ENCODE measurements at places on chromosomes 7 and 10. TPM values are rescaled to one million over a fixed set of nuclear protein-coding genes. Genes with fewer than 3 reads are reported as not detected.
A peak's percentile ranks its signal among the peaks of the same experiment; 100 is the strongest.

Gene CYP3A7
- not detected for total RNA-seq

DNA sequence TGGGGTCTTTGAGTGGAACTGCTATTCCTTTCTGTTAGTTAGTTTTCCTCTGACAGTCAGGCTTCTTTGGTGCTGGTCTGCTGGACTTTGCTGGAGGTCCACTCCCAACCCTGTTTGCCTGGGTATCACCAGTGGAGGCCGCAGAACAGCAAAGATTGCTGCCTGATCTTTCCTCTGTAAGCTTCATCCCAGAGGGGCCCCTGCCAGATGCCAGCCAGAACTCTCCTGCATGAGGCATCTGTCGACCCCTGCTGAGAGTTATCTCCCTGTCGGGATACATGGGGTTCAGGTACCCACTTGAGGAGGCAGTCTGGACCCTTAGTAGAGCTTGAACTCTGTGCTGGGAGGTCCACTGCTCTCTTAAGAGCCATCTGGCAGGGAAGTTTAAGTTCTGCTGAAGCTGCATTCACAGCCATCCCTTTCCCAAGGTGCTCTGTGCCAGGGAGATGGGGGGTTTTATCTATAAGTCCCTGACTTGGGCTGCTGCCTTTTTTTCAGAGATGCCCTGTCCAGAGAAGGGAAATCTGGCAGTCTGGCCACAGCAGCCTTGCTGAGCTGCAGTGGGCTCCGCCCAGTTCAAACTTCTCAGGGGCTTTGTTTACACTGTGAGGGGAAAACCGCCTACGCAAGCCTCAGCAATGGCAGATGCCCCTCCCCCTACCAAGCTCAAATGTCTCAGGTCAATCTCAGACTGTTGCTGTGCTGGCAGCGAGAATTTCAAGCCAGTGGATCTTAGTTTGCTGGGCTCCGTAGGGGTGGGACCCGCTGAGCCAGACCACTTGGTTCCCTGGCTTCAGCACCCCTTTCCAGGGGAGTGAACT lies 89.7 kb upstream of the CDK6 start:
- H3K27me3 ChIP-seq, result no peaks in the 10 kb centered on the region
- H3K36me3 ChIP-seq, result no peaks in the 10 kb centered on the region
- peaks cover 10% of the 10 kb centered on the region for H3K4me1 ChIP-seq
- no peak overlapping the region for H3K4me3 ChIP-seq

GRCh38 chr10:81873932-81874816 lies 820 bp upstream of the NRG3 start:
- no peak overlapping the region for H3K27ac ChIP-seq
- H3K36me3 ChIP-seq, result no peaks in the 10 kb centered on the region
- H3K27me3 ChIP-seq, result peaks cover 22% of the 10 kb centered on the region
- peaks cover 12% of the 10 kb centered on the region for H3K4me1 ChIP-seq
- H3K4me3 ChIP-seq, result peak overlapping the region; percentile 52

DNA sequence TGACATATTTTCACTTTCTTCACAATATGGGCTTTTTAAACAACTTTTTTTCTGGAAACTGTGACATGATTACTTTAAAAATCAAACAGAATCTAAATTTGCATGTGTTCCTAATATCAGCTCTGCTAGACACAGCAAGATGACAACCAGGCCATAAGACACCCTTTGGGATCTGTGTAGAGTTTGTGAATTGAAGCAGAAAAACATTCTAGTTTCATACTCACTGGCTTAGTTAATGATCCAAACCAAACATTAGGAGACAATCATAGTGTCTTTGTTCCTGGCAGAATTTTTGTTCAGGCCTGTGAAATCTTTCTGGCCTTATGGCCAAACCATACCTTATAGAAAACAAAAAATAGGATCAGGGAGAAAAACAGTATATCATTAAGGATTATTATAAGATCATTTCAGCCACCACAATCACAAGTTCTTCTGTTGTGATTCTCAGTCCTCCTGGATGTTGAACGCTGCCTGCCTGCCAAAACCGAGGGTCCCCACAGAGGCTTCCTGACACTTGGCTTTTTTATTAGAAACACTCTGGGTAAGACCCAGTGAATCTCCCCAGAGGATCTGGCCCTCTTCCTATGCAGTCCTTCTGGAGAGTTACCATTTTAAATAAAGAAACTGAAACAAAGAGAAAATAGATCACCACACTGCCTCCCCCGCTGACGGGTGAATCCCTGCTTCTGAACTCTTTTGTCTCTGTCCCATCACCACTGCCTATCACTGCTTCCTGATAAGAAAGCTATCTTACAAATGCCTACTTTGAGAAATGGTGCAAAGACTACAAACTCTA lies 79.2 kb upstream of the PPP1R3C start:
- no peak overlapping the region for H3K27ac ChIP-seq
- no peaks in the 10 kb centered on the region for H3K27me3 ChIP-seq
- no peaks in the 10 kb centered on the region for H3K4me1 ChIP-seq
